Brain pericyte (primary cell): ENCODE measurements at places on chromosomes 2 and 18.

- DNase-seq, result no peak
Measured at GRCh38 chr2:196370381-196370780, 199.0 kb upstream of the STK17B start.

DNA sequence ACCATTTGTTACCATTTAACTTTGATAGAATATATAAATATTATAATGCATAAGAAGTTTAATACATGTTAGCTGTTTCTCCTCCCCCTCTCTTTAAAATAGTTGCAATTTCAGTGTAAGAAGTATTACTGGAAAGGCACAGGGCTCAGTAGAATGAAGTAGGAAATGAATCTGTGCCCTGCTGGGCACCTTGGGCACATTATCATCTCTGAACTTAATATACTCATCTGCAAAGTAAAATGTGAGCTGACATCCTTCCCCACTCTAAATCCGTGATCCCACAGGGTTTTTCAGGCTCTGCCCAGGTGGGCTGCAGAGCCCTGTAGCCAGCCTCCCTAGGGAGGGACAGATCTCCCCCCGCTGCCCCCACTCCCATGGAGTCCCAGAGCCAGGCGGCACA lies 56.8 kb downstream of the DPP4 start:
- no peak for DNase-seq

DNA sequence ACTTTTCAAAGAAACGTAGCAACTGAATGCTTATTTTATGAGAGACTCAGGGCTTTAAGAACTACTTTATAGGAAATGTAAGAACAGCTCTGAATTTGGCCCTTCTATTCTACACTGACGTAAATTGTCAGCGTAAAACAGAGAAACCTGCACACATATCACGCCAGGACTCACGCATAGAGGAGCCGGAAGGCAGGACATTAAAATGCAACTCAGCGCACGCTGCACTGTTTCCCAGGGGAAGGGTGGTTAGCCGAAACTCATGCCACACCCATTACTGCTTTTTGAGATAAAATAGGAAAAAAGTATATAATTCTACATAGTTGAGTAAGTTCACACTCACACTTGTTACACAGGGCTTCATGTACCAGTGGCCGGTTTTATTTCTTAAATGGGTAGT lies 7.4 kb downstream of the TUBB6 start:
- no peak for DNase-seq

- DNase-seq, result no peak
Measured at GRCh38 chr2:144102386-144102785, 417.5 kb downstream of the ZEB2 start.

DNA sequence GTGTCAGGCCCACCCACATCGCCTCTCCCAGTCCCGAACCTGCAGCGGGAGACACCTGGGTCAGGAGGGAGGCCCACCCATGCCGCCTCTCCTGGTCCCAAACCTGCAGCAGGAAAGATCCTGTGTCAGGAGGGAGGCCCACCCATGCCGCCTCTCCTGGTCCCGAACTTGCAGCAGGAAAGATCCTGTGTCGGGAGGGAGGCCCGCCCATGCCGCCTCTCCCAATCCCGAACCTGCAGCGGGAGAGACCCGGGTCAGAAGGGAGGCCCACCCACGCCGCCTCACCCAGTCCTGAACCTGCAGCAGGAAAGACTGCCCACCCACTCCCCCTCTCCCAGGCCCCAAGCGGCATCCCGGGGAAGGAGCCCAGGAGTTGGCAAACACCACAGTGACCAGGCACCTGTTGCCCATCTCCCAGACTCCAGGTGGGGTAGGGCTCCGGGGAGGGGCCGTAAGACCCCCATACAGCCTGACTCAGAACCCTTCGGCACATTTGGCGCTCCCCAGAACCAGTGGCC lies 7.8 kb downstream of the SLC66A2 start:
- no peak for DNase-seq

DNA sequence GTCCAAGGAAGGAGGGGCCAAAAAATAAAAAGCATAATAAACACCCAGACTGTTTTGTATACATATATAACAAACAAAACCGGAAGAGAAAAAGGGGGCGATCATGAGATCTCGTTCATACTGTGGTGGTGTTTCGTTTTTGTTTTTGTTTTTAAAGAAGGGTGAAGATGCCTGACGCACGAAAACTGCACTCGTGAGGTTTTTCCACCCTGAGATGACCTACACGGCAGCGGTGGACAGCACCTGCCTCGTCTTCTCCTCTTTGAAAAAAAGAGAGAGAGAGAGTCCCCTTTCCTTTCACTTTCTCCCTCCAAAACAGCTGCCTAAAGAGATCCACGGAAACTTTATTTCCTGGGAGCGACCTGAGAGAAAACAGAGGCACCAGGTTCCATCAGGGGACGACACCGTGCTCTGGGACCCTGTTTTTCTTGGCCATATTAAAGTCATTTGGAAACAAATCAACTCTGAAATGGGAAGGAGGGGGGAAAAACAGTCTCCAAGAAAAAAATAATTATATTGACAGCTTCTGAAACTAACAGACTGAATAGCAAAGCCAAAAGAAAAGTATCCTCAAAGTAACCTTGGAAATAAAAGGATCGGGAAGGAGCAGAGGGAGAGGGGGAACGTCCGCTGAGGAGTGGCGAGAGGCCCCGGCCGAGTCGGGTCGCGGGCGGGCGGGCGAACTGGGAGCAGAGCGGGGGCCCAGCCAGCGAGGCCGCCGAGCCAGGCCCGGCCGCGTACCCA lies 3.5 kb downstream of the POU3F3 start:
- no peak for DNase-seq

DNA sequence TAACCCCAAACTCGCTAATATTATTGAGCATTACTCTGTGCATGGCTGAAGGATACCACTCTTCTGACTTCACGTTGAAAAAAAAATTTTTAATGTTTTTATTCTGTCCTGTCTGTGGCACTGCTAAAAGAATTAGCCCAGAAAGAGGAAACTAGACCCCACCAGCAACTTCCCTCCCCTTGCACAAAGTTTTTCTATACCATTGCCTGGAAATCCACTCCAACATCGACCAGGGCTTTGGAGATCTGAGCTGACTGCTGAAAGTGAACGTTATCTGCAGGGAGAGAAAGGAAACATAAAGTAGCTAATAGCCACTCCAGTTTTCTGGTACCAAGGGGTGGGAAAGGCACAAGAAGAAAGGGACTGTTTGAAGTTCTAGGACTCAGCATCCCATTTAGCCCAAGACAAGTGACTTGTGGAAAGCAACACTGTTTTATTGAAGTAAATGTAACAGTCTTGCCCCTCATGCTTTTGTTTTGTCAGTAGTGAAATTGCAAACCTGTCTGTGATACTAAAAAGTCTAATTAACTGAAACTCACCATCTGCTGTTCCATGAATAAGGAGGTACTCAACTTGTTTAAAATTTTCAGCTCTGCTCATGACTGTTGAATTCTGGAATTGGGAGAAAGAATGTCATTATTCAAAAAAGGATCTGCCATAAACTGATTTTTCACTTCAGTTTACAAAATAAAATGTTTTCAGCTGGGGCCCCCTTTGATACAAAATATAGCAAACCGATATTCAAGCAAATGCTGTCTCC lies 79.1 kb downstream of the DPP4 start:
- DNase-seq, result no peak

GRCh38 chr2:98503481-98504105 lies 58.9 kb downstream of the INPP4A start:
- no peak for DNase-seq

- DNase-seq, result no peak
Measured at GRCh38 chr2:87996570-87996969, 19.8 kb downstream of the RNU2-63P start.

GRCh38 chr2:104787298-104788065 lies 66.4 kb upstream of the POU3F3 start:
- DNase-seq, result no peak
